SK-N-SH treated with all-trans-retinoic acid at 6 μM for 48 hours (cell line): ENCODE measurements at places on chromosomes 1 and 21.
A peak's percentile ranks its signal among the peaks of the same experiment; 100 is the strongest.

GRCh38 chr1:167289966-167290365 lies 69.3 kb downstream of the POU2F1 start:
- ATAC-seq: no peak

- ATAC-seq: peak; percentile 65
Measured at GRCh38 chr1:8015036-8015808, 10.9 kb downstream of the ERRFI1 start.

GRCh38 chr1:218702775-218703174 lies 357.6 kb downstream of the TGFB2 start:
- ATAC-seq: no peak

GRCh38 chr1:74180490-74180889 lies 17.5 kb downstream of the LRRIQ3 start:
- no peak for ATAC-seq

GRCh38 chr21:32991361-32991760 lies 34.4 kb upstream of the OLIG2 start:
- ATAC-seq: no peak

GRCh38 chr21:35428937-35429336 lies 379.8 kb upstream of the RUNX1 start:
- ATAC-seq: peak; percentile 31; the same call in 2 of the 3 replicates

- ATAC-seq: no peak
Measured at GRCh38 chr1:105894006-105894405, 1162.5 kb upstream of the PRMT6 start.

GRCh38 chr1:100719490-100719889 lies at the start of gene VCAM1:
TSS of gene VCAM1 (plus strand) at chr1:100719742. CDS start at chr1:100719861, 119 bp downstream.
- ATAC-seq: peak; percentile 17; the same call in 1 of the 3 replicates

DNA sequence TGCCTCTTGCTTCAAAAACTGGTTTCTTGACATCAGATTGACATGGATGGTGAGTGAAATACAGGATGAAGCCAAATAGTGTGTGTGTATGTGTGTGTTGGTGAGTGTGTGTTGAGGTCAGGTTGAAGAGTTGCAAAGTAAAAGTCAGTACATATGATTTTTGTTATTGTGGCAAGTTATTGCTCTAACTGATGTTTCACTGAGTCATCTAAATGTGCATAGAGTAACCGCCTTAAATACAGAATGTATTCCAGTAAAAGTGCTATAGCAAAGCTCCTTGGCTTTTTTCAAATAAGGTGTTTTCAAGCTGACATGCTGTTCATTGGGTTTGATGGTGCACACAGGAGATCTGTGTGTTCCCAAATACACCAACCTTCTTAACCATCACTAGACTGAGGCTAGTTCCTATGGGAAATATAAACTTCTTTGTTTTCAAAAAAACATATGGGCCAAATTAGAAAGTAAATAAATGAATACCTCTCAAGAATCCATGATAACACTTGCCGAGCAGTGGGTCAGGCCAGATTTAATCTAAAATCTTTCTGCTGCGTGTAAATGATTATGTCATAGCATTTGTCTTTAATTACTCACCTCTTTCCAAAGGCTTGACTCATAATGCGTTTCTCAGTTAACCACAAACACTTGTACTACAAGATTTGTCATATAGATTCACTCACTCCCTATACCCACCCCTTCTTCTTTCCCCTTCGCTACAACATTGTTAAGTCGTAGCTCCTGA lies 151.1 kb downstream of the LYPLAL1 start:
- peak; percentile 88 for ATAC-seq

GRCh38 chr1:53942127-53942957 lies 3.2 kb downstream of the IFT25 start:
- ATAC-seq: no peak

- ATAC-seq: no peak
Measured at GRCh38 chr1:22256213-22256512, 113.3 kb upstream of the WNT4 start.

DNA sequence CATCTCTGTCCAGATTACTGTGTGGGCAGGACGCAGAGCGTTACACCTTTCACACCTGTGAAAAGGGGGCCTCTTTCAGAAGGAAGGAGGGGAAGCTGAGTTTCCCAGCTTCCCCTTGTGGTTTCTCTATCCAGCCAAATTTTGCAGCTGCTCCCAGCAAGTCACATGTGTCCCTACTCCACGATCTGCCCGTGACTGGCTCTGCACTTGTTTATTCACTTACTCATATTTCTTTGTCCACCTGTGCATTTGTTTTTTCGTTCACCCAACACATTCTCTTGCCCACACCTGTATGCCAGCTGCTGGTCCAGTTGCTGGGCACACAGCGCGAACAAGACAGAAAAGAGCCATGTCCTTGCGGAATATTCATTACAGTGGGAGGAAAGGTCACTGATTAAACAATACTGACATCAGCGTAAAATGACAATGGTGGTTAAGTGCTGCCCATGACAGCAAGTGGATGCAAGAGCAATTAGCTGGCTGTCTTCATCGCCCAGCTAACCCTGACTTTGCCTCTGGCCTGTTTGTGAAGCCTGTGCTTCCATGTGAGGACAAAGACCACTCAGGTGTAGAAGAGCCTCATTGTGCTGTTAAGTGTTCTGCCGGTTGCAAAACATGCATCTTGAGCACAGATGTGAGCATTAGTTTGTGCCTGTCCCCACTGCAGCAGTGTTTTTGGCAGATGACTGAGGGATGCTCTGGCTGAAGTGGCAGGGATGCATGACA lies 28.6 kb upstream of the NEK2 start:
- no peak for ATAC-seq

- peak; percentile 34; the same call in 1 of the 3 replicates for ATAC-seq
Measured at GRCh38 chr21:35229290-35229689, 180.2 kb upstream of the RUNX1 start.

GRCh38 chr21:33312121-33312520 lies 12.6 kb upstream of the IFNAR1 start:
- no peak for ATAC-seq

DNA sequence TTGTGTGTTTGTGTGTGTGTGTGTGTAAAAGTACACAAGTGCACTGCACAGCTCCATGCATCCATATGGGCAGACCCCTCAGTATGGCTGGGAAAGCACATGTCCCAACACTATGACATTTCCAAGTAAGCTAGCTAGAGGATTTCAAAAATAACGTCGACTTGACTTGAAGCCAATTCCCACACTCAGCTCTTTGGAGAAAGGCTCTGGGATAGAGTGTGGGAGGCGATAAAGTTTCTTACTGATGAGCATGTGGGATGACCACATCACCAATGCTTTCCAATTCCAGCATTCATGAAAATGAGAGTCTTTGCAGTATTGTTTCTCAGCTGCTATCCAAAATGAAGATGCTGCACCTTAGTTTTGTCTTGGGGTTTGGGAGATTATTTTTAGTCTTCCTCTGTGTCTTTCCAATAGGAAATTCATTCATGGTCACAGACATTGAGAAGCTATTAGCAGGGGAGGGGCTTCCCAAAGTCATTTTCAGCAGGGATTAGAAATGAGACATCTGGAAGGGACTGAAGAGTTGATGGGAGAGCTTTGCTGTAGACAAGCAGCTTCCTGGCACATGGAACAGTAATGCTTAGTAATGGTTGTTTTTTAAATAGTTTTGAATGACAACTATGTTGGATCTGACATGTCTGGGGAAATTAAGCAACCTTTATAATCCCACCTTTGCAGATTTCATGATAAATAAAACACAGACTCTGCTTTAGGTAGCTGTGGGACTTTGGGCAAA lies 143.5 kb downstream of the ASTN1 start:
- no peak for ATAC-seq

DNA sequence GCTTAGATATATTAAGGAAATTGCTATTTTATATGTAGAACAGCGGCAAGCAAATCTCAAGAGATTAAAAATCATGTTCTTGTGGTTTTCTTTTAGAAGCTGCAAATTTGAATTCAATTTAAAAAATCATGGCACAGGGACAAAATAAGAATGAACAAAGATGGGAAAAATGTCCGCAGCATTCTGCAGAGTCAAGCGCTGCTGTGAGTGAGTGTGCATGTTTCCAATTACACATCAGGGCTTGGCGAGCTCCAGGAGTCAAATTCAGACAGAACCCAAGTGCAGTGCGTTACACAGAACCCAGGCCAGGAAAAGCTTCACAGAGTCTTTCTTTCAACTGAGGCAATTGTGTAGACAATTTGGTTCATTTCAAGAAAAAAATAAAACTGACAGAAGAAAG lies 33.3 kb upstream of the ERG start:
- ATAC-seq: peak; percentile 93

DNA sequence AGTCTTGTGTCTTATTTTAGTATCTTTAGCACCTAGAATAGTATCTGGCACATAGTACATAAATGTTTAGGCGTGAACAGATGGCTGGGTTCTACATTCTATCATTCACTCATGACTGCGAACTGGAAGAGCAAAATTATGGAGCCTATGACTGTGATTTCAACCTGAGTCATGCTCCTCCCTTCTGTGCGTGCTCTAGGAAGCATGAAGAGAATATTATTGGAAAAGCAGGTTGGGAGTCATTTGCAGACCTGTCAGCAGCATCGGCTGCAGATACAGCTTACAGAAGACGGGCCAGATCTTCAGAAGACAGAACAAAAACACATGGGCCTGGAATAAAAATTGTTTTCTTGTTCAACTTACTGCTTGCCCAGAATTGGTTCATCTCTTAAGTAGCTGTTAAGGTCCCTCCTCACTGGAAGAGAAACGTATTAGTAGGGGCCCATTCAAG lies 344.0 kb upstream of the USP24 start:
- ATAC-seq: no peak

DNA sequence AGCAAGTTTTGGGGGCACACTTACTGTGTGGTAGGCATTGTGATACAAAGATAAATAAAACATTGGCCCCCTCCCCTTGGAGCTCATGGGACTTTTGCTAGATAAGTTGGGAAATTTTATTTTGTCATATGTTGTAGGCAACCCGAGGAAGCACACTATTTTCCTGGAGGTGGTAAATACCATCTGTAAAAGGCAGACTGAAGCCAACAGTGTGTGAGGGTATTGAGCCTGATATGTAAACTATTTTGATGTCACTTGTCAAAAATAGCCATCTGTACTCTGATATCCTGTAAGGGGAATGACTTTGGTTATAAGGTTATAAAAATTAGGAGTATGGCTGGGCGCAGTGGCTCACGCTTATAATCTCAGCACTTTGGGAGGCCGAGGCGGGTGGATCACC lies 30.6 kb downstream of the VANGL2 start:
- no peak for ATAC-seq

- ATAC-seq: peak; percentile 1
Measured at GRCh38 chr1:156126630-156127534, 12.4 kb downstream of the LMNA start.

DNA sequence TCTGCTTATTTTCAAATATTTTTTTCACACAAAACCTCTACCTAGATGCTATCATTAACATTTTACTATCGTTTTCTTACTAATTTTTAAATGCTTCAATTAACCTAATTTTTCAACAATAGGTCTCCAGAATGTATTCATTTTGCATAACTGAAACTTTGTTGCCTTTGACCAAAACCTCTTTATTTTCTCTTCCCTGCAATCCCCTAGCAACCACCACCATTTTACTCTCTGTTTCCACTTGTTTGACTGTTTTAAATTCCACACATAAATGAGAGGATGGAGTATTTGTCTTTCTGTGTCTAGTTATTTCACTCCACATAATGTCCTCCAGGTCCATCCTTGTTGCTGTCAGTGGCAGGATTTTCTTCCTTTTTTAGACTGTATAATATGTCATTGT lies 9.5 kb upstream of the F13B start:
- ATAC-seq: no peak

DNA sequence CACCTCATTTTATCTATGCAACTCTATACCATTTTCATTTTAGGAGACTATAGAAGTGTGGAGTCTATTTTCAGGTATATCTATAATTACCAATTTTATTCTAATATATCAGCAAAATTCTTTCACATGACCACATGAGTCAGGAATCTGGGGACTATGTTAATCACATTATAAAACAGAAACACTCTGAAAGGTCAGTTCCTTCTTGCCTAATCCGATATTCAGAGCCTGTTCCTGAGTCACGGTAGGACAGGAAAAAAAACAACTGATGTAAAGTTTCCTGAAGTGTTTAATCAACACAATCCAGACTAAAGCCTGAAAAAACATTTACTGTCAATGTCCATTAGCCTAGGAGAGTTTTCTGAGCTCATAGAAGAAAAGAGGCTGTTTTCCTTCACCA lies 1902.3 kb downstream of the NCAM2 start:
- no peak for ATAC-seq

DNA sequence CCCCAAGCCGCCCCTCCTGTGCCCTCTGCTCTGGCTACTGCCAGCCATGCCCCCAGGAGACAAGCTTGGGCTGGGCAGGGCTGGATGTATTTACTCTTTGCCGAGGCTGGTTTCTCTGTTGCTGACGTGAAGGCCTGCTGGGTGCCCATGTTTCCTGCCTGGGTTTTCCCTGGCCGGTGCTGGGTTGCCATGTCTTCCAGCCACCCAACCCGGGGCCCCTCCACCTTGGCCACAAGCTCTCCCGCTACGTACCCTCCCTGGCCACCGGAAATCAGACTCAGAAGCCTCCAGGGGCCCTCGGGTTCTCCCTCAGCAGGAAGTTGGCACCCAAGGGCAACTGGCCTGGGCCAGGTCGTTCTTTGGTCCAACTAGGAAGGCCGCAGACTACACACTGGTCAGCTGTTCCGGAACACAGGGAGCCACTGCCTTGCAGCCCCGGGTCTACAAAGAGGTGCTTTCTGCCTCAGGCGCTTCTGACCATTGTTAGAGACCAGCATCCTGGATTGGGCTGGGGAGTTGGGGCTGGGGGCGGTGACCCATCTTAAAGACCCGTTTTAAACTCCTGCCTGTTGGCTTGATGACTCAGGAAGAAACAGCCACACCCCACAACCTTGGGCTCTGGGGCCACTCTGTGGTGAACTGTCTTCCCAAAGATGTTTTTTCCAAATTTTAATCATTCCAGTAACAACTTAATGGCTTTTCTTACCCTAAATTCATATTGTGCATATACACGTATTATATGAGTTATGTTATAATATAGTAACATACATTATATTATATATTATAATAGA lies 71.2 kb upstream of the RUNX3 start:
- ATAC-seq: no peak

DNA sequence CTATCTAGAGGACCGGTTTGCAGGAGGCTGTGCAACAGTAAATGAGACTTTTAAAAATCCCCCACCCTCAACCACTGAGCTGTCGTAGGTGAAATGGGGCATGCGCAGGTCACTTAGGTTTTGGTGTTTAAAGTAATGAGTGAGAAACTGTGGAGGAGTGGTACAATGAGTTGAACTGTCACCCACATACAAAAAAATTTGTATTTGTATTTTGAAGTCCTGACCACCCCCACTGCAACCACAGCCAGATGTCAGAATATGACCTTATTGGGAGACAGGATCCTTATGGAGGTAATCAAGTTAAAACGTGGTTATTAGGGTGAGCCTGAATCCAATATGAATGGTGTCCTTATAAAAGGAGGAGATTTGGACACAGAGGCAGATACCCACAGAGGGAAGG lies 1.6 kb upstream of the IRF6 start:
- no peak for ATAC-seq
